ENCODE measurements at places on chromosomes 6 and 20.

DNA sequence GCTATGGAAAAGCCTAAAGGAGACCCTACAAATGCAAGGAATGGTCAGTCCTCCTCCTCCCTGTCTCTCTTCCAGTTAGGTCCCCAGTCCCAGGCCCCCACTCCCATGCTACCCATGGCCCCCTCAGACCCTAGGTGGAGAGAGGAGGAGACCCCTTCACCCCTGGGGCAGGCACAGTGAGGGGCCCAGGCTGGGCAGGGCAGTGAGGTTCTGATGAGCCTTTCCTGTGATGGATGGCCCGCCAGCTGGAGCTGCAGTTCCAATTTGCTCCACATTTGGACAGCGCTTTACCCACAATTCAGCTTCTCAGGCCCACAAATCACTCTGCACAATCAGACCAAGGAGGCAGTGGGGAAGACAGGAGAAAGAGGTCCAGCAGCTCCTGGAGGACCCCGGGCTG is 37.3 kb upstream of the MLN start:
- DNase-seq: no peak

DNA sequence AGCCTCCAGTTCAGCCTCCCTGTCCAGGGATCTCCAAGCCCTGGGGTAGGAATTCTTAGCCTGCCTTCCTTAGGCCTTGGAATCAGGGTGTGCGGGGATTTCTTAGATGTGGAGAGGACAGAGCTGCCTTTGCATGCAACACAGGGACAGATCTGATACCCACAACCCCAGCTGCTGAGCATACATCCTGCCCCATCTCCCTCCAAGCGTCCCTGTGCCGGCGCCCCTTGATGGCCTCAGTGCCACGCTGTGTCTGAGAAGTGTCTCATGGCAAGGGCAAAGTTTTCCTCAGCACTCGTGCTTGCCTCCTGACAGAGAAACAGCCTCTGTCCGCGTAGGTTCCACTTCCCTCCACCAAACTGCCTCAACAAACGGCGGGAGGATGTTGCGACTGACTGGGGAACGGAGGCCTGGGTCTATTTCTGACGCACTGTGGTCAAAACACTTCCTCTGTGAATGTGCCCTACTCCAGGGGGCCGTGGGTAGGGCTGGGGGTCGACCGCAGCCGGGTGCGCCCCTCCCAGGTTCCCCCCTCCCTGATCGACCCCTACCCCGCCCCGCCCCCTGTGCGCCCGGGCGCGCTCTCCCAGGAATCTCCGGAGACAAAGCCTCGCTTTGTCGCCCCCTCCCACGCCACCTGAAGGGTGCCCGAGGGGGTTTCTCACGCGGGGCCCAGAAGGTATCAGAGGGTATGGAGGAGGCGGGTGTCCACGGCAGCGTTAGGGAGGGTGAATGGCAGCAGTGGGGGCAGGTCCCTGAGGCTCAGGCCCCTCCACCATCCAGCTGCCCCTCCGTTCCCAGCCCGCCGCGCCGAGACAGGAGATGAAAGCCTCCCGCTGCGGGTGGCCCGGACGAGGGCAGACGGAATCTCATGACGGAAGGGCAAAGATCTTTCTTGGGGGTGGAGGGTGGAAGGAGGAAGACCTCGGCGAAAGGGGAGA is 806 bp downstream of the MICAL1 start:
- DNase-seq: peak; percentile 51

GRCh38 chr6:4280707-4281106 is 145.3 kb upstream of the ECI2 start:
- no peak for DNase-seq

- DNase-seq: no peak
These were observed 11.3 kb downstream of the SIRPA start for GRCh38 chr20:1906361-1907051.

DNA sequence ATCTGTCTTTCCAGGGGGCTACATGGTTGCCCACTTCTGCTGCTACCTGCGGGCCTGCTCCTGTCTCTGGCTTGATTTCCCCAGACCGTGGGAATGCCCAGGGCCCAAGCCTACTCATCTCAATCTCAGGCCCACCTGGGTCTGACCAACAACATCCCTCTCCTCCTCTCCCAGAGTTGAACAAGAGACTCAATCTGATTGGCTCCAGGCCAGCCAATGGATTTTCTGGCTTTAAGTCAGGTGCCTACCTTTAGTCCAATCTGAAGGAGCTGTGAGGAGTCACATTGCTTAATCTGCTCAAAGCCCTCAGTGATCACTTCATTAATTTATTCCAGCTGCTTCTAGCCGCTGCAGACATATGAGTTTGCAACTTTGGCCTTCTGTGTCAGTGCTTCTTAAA is 162.4 kb upstream of the KCNG1 start:
- no peak for DNase-seq

GRCh38 chr20:59751075-59751711 is 146.9 kb downstream of the PHACTR3 start:
- DNase-seq: peak; percentile 64

GRCh38 chr6:78835817-78836216 is 31.5 kb upstream of the IRAK1BP1 start:
- DNase-seq: no peak

DNA sequence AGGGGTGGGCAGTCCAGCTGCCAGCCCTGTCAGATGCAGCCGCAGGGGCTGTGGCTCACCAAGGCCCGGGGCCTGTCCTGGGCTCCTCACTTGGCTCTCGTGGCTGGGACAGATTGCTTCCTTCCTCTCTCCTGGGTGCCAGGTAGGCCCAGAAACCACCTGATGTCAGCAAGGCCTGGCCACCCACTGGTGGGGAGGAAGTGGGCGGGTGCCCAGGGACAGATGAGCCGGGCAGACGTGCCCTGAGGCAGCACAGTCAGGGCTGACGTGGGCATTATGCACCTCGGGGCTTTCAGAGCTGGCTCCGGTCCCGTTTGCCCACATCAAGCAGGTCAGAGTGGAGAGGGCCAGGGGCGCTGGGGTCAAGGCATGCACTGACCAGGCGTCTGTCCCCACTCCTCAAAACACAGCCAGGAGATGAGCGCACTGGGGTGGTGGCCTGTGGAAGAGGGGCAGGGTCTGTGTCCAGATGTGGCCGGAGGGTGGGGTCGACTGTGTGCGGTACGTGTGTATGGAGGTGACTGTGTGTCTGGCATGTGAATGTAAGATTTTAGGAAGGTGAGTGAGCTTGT is 133.2 kb upstream of the PTPN1 start:
- DNase-seq: no peak

GRCh38 chr20:54227241-54227640 is 19.4 kb downstream of the PFDN4 start:
- DNase-seq: no peak

DNA sequence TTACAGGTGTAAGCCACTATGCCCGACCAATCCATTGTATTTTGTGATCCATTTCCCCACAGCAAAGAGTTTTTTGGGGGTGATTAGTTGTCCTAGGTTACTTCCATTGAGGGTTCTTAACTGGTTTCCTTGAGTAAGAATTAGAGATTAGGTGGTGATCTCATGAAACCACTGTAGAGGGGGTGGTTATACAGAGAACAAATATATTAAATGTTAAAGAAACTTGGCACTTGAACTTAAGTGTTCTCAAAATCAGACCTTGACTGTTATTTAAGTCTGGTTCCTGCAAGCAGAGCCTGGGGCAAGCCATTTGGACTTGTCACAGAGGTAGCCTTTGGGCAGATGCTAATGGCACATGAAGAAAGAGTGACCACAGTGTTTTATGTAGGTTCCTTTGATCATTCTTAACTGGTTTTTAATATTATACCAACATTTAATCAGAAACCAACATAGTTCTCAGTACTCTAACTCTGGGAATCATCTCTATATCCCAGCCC is 288.5 kb downstream of the SOX4 start:
- no peak for DNase-seq

GRCh38 chr6:107435798-107436197 is 23.6 kb downstream of the PDSS2 start:
- no peak for DNase-seq

DNA sequence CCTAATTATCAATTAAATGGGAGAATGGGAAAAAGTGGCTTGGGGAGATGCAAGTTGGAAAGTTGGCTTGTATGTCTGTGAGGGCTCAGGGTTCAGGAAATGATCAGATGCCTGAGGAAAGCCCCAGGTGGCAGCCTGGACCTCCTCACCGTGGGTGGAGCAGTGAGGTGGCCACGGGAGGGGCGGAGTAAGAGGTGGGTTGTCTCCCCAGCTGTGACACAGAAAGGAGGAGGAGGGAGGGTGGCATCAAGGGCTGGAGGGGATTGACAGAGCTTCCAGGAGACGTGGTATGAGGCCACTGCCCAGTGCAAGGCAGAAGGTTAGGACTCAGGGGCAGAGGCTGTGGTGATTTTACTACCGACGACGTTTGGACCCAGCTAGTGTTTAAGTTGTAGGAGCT is 672.2 kb downstream of the PRKN start:
- no peak for DNase-seq

- peak; percentile 24 for DNase-seq
These were observed 24.7 kb downstream of the MYT1 start for GRCh38 chr20:64188682-64189529.

DNA sequence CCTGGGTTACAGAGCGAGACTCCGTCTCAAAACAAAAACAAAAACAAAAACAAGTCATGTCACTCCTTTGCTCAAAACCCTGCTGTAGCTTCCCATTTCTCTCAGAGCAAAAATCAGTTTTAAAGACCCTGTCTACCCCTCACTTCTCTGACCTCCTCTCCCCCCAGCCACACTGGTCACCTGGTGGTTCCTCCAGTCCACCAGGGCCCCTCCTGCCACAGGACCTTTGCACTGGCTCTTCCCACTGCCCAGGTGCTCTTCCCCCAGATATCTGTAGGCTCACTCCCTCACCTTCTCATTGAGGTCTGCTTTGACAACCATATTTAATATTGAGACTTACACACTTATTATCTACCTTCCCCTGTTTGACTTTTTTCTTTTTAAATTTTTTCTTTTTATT is 4.9 kb upstream of the TEAD3 start:
- no peak for DNase-seq

- no peak for DNase-seq
These were observed 6.6 kb downstream of the MYL9 start for GRCh38 chr20:36548006-36548315.

GRCh38 chr20:2834401-2835110 is 5.9 kb downstream of the PCED1A start:
- no peak for DNase-seq

GRCh38 chr6:68364271-68364805 is 270.7 kb upstream of the ADGRB3 start:
- DNase-seq: no peak

GRCh38 chr6:23213193-23213592 is 643.8 kb downstream of the HDGFL1 start:
- DNase-seq: no peak

GRCh38 chr6:26198722-26199056 is 111.5 kb downstream of the HFE start:
- no peak for DNase-seq

DNA sequence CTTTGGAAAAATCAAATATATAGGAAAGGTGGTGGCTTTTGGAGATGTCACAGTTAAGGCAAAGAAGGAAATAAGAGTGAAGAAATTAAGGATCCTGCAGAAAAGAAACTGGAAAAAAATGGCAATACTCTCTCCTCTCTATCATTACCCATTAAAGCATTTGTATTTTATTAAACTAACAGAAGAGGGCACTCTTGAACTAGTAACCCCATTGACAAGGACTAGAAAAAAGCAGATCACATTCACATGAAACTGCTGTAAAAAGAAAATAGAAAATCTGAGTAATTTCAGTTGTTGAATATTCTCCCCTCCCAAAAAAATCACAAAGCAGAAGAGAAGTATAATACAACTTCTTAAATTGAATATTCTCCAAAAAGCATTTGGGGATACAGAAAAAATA is 104.1 kb upstream of the SLC35B3 start:
- DNase-seq: no peak

GRCh38 chr6:124520514-124520913 is 441.7 kb upstream of the RNF217 start:
- no peak for DNase-seq

- DNase-seq: no peak
These were observed 105.5 kb upstream of the ZNF217 start for GRCh38 chr20:53699085-53699674.

DNA sequence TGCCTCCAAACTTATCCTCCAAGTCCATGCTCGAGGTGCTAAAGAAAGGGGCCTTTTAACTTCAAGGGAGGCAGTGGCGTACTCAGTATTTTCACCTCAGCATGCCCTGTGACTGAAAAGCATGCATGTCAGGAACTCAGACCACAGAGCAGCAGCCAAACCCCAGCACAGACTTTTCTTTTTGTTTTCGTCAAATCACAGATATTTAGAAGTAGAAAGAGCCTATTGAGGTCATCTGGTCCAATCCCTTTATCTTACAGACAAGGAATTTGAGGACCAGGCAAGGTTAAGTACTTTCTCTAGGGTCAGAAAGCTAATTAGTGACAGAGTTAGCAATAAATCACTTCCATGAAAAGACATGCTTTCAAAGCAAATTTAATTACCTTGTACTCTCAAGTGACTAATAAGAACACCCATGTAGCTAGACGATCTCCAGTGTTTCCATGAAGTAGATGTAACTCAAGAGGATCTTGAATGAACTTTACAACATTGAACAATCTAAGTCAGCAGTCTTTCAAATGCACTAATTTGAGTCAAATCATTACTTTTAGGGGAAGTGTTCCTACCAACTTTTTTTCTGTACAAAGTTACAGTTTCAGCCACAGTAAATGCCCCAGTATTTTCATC is 35.9 kb downstream of the MOXD1 start:
- no peak for DNase-seq

- DNase-seq: no peak
These were observed 133.4 kb downstream of the BANF2 start for GRCh38 chr20:17833036-17833674.

DNA sequence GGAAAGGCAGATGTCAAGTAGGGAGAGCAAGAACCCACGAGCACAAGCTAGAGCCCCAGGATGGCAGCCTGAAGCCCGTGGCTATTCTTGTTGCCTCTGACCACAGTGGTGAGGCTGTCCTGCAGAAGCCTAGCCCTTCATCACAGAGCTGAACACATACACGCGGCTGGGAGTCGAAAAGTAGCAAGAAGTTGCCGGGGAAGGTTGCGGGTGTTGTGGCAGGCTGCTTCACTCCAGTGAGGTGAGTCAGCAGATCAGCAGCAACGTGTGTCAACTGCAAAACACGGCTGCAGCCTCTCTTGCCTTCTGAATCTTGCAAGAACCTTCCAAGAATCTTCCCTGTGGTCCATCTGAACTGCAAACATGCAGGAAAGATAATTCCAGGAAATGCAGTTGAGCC is 10.6 kb upstream of the STX16 start:
- no peak for DNase-seq

DNA sequence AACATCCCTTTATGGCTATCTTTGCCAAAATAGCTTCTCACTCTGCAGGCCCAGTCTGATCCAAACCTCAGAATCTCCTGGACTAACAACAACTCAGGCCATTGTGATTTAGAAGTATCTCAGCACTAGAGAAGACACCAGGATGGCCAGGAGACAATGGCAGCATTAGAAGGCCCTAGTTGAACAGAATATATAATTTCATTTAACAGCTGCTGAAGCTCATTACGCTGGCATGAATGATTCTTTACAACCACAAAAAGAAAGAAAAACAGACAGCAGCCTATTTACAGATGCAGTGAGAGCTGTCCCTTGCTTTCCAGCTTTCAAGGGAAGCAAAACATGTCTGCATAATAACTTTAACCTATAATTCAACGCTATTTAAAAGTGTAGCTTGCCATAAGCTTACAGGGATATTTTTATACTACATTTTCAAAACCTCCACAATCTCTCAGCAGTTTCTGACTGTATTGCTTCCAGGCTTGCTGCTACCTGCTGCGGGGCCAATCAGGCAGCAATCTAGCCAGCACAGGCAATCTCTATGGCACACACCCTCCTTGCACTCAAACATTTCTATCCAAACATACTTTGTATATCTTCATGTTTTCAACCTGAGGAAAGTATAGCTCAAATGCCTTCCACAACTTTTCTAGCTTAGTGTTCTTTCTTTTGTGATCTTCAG is 107.3 kb downstream of the OGFRL1 start:
- no peak for DNase-seq

GRCh38 chr6:44708208-44708607 is 320.7 kb downstream of the CDC5L start:
- DNase-seq: no peak

Measured in colonic mucosa (tissue), 4 donors.